ENCODE measurements at places on chromosomes 11 and 22.

DNA sequence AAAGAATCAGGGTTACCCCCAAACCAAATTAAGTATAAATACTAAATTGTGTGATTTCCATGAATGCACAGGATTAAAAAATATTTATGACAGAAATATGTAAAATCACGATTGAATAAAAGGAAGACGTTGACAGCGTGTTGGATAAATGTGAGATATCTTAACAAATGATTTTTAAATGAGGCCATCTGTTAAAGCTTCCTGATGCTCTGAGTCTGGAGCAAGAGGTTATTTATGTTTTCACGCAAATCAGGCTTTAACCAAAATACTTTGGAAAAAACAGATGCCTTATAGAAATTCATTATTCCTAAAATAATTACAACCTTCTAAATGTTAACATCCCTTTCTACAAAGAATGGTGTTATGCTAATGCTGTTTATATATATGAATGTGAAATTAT is 123.3 kb downstream of the PAX6 start:
- no peak for DNase-seq

DNA sequence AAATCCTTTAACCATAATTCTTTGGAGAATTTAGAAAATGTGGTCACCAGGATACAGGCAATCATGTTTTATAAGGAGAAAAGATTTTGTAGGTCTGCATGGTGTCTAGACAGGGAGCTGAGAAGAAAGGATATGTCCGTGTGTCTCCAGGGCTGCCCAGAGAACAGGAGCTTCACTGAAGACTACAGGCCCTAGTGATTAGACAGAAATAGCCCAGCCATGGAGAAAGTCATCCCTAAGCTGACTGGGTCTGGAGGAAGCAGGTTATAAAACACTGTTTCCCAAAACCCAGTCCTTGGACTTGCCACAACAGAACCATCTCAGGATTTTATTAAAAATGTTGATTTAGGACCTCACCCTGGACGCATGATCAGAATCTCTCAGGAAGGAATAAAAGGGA is 84.4 kb downstream of the GALNT18 start:
- DNase-seq: no peak

DNA sequence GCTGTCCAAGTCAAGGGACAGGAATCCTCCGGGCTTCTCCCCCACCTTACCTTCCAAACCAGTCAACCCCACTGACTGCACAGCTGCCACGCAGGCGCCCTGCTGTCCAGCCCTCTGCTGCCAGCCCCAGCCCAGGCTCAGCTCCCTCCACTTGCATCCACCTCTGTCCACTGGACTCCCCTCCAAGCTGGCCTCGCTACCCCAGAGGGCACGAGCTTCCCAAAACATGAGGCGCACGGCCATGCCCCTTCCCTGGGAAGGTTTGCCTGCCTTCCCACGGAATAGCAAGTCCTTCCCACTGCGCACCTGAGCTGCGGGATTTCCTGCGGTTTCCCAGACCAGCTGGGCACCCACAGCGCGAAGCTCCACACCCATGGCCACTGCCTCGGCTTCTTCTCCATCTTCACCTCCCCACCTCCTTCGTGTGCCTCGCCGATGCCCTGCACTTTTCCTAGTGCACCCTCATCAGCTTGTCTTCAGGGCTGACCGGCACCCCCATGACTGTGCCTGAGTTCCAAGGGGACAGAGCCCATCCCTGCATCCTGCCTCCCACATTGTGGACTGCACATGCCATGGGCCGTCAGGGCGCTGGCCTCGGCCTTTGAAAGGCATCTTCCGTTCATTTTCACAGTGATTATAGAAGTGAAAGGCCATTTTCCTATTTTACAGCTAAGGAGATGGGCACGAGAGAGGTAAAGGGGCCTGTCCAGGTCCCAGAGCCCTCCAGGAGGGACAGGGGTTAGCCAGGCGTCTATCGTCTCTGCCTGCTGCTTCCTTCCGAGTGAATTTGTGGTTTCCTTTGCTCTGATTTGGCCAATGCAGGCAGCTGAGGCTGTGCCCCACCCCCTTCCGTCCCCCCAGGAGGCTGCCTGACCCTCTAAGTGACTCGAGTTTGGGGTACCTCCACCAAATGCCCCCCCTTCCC is 16.4 kb downstream of the IFITM10 start:
- DNase-seq: no peak

DNA sequence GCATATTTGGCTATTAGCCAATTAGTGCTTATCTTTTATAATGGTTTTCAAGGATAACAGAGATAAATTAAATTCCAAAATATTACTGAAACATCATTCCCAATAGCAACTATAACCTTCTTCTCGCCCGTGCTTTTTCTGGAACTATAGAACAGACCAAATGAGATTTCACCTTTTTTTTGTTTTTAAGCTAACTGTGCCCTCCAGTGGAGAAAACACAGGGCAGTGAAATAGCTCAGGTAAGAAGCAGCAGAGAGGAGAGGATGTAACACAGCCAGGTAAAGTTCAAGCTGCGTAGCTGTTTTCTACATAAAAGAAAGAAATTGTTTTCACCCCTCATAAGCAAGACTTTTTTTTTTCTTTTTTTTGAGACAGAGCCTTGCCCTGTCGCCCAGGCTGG is 28.2 kb downstream of the HSD17B12 start:
- no peak for DNase-seq

- no peak for DNase-seq
Observed at GRCh38 chr11:119706887-119707286, 22.1 kb downstream of the NECTIN1 start.

- no peak for DNase-seq
Observed at GRCh38 chr11:44701276-44701675, 25.5 kb upstream of the TSPAN18 start.

GRCh38 chr22:40462195-40462984 is 92.0 kb downstream of the SGSM3 start:
- DNase-seq: no peak

DNA sequence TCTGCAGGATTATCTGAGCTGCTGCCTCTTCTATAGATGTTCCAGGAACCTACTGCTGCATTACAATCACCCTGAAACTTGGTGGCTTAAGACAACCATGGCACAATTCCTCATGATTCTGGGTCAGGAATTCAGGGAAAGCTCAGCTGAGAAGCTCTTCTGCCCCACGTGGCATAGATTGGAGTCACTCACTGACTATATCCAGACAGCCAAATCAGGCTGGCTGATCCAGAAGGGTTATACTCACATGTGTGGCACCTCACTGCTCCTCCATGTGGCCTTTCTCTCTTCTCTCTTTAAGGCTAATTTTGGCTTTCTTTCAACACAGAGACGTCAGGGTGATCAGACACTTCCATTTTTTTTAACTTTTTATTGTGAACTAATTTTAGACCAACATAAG is 125.5 kb downstream of the BBOX1 start:
- no peak for DNase-seq

- no peak for DNase-seq
Observed at GRCh38 chr22:39382410-39382809, 17.2 kb upstream of the TAB1 start.

- no peak for DNase-seq
Observed at GRCh38 chr11:47514825-47515647, 37.9 kb downstream of the CELF1 start.

DNA sequence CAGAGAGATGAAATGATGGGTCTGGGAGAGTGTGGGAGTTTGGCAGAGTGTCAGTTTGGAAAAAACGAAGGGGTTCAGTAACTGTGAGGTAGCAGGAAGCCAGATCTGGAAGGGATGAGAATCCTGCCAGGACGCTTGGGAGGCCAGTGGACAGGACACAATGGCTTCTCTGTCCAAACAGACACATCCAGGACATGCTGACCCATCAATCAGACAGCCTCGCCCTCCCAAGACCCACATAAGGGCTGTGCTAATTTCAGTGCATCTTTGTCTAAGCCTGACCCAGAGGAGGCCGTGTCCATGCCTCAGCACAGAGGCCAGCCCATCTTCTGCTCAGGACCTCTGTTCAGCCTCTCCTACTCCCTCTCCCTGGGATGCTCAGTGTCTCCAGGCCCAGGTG is 576.5 kb upstream of the B3GAT1 start:
- no peak for DNase-seq

DNA sequence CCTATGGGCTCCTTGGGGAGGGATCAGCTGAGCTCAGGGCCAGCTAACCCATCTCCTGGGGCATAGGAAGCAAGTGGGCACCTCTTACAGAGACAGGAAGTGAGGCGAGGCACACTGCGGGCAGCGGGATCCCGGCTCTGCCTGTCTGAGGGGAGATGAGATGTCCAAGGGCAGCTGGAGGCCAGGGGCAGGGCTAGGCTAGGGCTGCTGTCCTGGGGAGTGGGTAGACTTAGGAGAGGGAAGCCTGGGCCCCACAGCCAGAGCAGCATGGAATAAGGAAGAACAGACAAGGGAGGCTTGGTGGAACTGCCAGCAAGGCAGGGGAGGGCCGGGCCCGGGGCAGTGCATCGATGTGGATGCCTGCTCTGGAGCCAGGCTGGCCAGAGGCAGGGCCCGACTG is 76.3 kb downstream of the MORC2 start:
- DNase-seq: no peak

DNA sequence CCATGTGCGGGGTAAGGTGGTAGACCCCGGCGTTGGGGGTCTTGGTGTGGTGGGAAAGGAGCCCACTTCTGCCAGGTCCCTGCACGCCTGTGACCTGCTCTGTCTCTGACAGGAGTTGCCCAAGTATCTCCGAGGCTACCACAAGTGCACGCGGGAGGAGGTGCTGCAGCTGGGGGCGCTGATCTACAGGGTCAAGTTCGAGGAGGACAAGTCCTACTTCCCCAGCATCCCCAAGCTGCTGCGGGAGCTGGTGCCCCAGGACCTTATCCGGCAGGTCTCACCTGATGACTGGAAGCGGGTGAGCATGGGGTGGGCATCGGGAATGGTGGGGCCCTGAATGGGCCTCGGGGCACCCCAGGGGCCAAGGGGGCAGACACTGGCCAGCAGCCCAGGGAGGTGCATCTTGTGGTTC is 83.0 kb downstream of the MYO7A start:
- DNase-seq: no peak

- no peak for DNase-seq
Observed at GRCh38 chr11:58513747-58514367, 6.0 kb upstream of the OR5B21 start.

GRCh38 chr11:127345819-127346459 is 345.4 kb upstream of the KIRREL3 start:
- DNase-seq: no peak

DNA sequence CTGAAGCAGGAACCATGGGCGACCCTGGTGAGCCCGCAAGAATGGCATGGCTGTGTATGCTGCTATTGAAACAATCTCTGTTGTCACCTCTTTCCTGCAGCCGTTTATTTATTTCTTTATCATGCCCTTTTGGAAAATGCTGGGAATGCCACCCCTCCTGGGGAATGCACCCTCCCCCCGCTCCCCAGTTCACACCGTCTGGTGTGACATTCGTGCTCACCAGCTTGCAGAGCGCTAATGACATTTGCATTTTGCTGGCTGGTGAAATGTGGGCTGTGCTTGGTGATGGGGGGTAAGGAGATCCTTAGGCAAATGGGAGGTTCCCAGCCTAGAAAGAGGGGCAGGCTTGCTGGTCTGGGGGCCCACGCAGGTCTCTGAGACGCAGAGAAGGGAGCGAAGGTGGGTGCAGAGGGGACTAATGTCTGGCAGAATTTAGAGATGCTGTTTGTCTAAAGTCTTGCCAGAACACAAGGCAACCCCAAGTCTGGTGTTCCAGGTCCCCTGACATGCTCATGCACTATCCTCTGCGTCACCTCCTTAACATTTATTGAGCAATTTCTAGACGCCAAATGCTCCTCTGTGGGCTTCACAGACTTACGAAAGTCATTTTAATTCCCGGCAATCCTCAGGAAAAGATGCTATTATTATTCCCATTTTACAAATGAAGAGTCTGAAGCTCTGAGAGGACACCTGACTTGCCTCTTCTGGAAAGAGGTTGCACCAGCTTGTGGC is 91.7 kb downstream of the TP53I11 start:
- DNase-seq: no peak

- no peak for DNase-seq
Observed at GRCh38 chr11:100639140-100639539, 47.9 kb upstream of the ARHGAP42 start.
